ENCODE measurements at places on chromosomes 1 and 21. TPM values are rescaled to one million over a fixed set of nuclear protein-coding genes. Genes with fewer than 3 reads are reported as not detected.

Gene SHISAL2A
- not detected for total RNA-seq

Gene S100A2
- 0.68 TPM for total RNA-seq

Gene CENPF
- total RNA-seq: 1.4 TPM

Gene AGBL4
- 0.16 TPM for total RNA-seq

- H3K4me3 ChIP-seq: no peak overlapping the region
- H3K4me1 ChIP-seq: no peaks in the 10 kb centered on the region
- no peak for DNase-seq
- no peaks in the 10 kb centered on the region for H3K36me3 ChIP-seq
These were observed 9.2 kb upstream of the CHIA start for GRCh38 chr1:111281411-111281810.

DNA sequence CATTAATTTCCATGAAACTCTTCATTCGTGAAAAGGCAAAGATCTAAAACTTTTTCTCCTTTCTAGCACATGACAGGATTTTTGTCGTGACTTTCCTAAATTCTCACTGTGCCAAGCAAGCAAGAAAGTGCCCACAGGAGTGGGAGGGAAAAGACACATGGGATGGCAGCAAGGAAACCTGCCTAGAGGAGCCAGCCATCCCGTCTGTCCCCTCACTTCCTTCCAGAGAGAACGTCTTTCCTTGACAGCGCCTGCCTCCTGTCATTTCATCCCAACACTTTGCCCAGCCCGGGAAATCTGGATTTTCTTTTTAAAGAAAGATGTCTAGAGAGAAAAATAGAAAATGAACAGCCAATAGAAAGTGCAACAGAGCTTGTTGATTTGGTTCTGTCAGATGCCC is 200.6 kb upstream of the PTBP2 start:
- H3K4me3 ChIP-seq: no peak overlapping the region
- H3K36me3 ChIP-seq: no peaks in the 10 kb centered on the region
- peak overlapping the region; percentile 82 for H3K27ac ChIP-seq

DNA sequence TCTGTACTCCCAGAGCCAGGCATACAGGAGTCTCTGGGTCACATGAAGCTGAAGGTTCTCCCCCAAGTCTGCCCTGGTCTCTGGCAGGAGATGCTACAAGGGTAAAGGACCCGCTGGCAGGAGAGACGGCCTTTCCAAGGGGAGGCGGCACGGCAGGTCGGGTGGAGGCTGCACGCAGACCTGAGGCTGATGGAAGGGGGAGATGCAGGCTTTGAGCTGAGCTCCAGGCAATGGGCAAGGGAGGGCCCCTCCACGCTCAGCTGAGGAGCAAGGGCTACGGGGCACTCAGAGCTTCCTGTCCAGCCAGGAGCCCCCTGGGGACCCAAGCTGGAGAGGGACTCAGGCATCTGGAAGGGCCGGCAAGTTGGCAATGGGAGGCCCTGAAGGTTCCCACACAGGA is 50.3 kb downstream of the MEGF6 start:
- peaks cover 6% of the 10 kb centered on the region for H3K4me1 ChIP-seq
- H3K27me3 ChIP-seq: no peaks in the 10 kb centered on the region
- H3K36me3 ChIP-seq: no peaks in the 10 kb centered on the region
- no peak for DNase-seq
- H3K27ac ChIP-seq: no peak overlapping the region

DNA sequence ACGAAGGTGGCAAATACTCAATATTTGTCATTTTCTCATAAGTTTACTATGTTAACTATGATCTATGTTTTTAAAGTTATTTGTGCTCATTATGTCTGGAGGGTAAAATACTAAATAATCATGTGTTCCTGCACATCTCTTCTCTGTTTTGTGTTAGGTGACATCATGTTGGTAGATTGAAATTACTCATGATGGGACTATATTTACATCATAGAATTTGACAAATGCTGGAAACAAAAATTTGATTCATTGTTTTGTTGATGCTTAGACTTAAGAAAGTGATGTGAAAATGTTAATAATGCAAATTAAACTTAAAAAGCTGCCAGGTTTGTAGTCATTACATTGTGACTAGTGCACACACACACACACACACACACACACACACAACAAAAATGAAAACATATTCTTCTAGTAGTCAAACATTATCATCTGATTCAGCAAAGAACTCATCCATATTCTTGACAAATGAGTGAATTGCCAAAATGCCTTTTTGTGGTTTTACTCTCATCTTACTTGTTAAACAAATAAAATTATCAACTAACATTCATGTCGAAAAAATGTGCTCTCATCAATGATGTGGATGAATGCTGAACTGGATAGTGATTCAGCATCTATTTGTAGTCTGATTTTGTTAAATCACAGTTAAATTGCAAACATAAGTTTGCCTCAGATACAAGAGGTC is 870.7 kb downstream of the BRINP3 start:
- no peak overlapping the region for H3K4me3 ChIP-seq
- no peaks in the 10 kb centered on the region for H3K27me3 ChIP-seq
- no peaks in the 10 kb centered on the region for H3K4me1 ChIP-seq
- no peaks in the 10 kb centered on the region for H3K36me3 ChIP-seq
- no peak for DNase-seq
- H3K27ac ChIP-seq: no peak overlapping the region

GRCh38 chr1:14217384-14217783 is 381.1 kb upstream of the KAZN start:
- no peaks in the 10 kb centered on the region for H3K36me3 ChIP-seq
- no peak for DNase-seq

DNA sequence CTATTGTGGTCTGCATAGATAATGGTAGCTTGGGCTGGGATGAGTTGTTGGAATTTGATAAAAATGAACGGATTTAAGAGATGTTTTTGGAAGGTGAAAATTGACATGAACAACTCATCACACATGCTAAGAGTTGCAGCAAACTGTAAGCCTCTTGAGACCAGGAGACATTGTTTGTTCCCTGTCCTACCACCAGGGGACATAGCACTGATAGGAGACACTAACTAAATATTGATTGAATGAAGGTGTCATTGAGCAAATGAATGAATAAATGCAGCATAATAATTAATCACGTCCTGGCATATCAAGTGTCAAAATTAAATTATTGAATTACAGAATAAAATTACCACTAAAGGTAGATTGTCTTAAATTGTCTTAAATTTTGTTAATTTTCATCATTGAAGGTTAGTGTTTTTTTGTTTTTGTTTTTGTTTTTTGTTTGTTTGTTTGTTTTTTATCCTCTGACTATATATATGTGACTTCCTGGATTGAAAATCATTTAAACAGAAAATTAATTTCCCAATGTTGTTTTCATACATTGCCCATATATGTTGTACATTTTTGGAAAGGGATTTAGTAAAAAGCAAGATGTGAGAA is 285.3 kb upstream of the C1orf105 start:
- peaks cover 7% of the 10 kb centered on the region for H3K4me1 ChIP-seq
- no peak overlapping the region for H3K4me3 ChIP-seq
- no peaks in the 10 kb centered on the region for H3K27me3 ChIP-seq
- DNase-seq: no peak
- no peak overlapping the region for H3K27ac ChIP-seq
- no peaks in the 10 kb centered on the region for H3K36me3 ChIP-seq
